ENCODE measurements at places on chromosomes 3 and 15.

DNA sequence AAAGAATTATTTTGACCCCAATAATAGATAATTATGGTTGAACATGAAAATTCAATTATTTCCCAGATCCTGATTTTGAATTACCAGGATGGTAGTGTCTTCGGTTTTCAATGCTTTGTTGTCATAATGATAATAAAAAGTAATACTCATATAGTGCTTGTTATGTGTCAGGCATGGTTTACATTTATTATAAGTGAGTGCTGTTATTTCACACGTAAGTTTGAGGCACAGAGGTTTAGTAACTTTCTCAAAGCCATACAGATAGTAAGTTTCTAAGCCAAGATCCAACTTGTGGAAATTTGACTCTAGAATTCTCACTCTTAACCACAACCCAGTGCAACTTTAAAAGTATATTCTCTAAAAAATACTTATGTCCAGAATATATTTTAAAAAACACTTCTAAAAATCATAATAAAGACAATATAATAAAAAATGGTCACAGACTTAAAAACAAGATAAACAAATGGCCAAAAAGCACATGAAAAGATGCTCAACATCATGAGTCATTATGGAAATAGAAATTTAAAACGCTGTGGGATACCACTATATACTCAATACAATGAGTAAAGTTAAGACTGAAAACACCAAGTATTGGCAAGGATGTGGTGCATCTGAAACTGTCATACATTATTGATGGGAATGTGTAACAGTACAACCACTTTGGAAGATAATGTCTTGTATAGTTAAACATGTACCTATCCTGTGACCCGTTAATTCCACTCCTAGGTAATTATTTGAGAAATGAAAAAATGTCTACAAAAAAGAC is 45.2 kb downstream of the SPRED1 start:
- H3K36me3 ChIP-seq = no peaks in the 10 kb centered on the region
- H3K27ac ChIP-seq = no peak overlapping the region
- H3K27me3 ChIP-seq = no peaks in the 10 kb centered on the region
- H3K4me1 ChIP-seq = no peaks in the 10 kb centered on the region
- no peak for DNase-seq
- H3K4me3 ChIP-seq = no peak overlapping the region

DNA sequence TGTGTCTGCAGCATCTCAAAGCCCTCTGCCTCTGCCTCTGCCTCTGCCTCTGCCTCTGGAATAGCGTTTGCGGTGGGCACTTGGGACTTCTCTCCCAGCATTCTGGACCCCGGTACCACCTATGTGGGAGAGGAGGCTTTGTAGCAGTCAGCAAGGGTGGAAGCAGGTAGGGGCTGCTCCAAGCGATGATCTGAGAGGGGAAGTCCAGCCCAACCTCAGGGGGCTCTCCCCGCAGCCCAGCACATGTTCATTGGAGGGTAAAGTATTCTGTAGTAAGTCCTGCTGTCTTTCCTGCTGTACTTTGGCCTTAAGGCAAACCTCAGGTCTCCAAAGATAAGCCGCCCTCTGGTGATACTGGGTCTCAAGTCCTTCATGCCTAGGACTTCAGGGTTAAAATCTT is 68.6 kb downstream of the FAM174B start:
- no peak overlapping the region for H3K27ac ChIP-seq
- no peak overlapping the region for H3K4me3 ChIP-seq
- H3K27me3 ChIP-seq = 0 out of 2 replicates have a peak, but pooled peaks cover 1% of the 10 kb centered on the region

DNA sequence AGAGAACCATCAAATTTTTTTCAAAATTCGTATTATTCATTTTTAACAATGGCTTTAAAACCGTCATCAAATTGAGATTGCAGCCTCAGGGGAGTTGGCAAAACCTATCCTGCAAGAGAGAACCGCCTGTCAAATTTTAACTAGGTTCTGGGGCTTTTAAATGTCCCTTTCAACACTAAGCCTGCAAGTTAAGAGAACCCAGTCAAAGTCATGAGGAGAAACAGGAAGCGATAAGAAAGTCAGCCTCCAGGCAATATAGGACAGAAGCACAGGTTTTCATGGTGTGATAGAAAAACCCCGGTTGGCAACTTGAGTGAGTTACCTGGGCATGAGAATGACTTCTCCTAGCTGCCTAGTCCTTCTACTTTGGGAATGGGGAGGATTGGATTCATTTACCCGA is 59.8 kb downstream of the CPNE4 start:
- H3K27me3 ChIP-seq = no peaks in the 10 kb centered on the region
- no peak for DNase-seq
- H3K4me1 ChIP-seq = no peaks in the 10 kb centered on the region
- H3K4me3 ChIP-seq = no peak overlapping the region

DNA sequence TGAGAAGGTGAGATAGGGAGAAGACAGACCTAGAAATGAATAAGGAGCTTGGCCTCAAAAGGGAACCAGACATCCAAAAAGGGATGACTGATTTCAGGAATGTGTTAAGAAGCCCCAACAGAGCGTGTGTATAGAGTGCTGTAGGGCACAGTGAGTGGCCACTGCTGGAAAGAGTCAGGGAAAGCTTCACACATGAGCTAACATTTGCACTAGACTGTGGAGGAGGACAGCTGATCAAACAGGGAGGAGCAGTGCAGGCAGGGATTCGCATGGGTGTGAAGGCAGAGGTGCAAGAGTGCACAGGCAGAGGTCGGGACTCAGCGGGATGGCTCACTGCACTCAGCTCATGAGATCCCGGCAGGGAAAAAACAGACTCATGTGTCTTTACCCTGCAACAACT is 61.8 kb downstream of the NPTN start:
- peaks cover 71% of the 10 kb centered on the region for H3K36me3 ChIP-seq
- no peak overlapping the region for H3K27ac ChIP-seq
- peak; percentile 8 for DNase-seq
- no peaks in the 10 kb centered on the region for H3K27me3 ChIP-seq
- no peaks in the 10 kb centered on the region for H3K4me1 ChIP-seq

DNA sequence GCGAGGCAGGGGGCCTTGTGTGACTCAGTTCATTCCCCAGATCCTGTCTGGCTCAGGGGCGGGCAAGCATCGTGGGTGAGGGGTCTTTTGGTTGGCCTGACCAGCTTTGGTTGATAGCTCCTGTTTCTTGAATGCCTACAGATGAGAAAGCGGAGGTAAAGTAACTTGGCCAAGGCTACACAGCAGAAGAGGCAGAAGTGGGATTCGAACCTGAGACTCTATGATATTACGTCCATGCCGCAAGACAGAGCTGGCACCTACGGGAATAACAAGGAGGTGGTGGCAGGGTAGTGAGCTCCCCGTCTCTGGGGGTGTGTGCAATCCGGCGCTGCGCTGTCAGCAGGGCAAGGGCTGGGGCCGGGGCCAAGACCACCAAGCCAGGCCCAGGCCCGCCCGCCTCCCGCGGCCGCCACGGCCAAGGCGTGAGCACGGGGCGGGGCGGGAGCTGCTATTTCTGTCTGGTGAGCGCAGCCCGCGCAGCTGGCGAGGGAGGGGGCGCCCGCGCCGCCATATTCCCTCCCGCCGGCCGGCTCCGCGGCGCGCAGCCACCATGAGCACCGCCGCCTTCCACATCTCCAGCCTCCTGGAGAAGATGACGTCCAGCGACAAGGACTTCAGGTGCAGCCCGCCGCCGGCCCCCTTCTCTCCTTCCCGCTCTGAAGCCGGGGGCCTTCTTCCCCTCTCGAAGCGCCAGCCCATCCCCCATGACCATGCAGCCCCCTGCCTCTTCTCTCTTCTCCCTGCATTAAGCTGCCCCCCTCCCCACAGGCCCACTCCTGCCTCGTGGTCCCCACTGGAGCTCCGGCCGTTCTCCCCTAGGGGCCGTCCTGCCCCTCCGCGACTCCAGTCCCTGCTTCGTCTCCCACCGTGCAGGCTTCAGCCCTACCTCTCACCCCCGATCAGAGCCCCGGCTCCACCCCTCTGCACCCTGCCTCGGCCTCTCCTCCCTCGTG is at the start of gene CAND2:
Gene CAND2, plus strand, starts transcription at position 510 of the 953 bp plus-strand sequence. Its CDS starts 41 bp downstream, at position 551.
- DNase-seq = no peak
- no peak within 1 kb of the TSS for H3K27ac ChIP-seq
- H3K27me3 ChIP-seq = no peaks in the 10 kb centered on the region

DNA sequence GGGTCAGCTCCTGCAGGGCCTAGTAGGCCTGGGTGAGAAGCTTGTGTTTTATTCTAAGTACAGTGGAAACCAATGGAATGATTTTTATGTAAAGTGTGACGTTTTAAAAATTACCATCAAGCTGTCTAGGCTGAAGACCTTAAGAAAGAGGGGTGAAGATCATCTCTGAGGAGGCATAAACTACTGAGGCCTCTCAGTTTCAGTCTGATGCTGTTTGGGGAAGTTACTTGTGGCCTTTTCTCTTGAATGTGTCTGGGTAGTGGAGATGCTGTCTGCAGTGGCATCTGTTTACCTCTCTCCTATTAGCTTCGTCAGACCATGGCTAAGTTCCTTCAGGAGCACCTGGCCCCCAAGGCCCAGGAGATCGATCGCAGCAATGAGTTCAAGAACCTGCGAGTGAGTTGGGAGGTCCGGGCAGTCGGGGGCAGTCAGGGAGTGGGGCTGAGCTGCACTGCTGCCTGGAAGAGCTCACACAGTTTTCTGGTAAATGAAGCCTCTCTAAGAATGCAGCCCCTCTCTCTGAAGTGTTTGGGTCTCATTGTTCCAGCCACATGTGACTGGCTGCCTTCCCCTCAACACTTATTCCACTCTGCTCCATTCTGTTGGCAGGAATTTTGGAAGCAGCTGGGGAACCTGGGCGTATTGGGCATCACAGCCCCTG is 1.9 kb downstream of the IVD start:
- H3K36me3 ChIP-seq = peaks cover 8% of the 10 kb centered on the region
- H3K27ac ChIP-seq = no peak overlapping the region
- no peaks in the 10 kb centered on the region for H3K27me3 ChIP-seq
- no peak overlapping the region for H3K4me3 ChIP-seq

DNA sequence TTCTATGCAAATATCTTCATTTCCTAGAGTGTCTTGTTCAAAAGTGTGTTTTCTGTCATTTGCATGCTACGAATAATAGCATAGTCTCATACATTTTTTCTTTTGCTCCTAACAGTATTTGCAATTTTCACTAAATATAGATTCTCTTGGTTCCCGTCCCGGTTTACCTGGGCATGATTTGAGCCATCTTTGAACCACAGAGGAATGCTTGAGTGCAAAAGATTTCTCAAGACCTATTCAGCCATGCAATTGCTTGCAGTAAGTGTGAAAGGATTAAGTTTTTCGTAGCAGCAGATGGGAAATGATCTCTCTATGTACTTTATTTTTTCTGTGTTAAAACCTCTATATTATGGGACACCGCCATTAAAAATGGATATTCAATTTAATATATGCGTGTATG is 733.0 kb downstream of the ZPLD1 start:
- no peaks in the 10 kb centered on the region for H3K4me1 ChIP-seq
- no peak for DNase-seq
- no peaks in the 10 kb centered on the region for H3K36me3 ChIP-seq
- H3K27me3 ChIP-seq = no peaks in the 10 kb centered on the region
- H3K4me3 ChIP-seq = no peak overlapping the region

DNA sequence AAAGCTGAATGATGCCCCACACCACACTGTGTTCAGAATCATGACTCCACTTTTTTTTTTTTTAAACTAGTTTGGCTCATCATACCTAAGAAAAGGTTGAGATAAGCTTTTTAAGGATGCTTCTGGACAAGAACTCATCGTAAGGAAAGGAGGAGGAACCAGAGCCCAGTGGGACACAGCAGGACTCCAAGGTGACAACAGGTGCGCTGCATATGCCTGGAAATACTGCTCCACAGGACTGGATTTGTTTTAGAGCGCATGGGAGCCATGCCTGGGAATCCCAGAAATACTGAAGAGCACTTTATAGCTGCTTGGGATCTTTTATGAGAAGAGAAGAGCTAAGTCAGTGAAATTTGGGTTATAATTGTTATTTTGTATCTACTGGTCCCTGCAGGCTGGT is 93.4 kb downstream of the NEDD4 start:
- no peak overlapping the region for H3K4me3 ChIP-seq
- H3K27me3 ChIP-seq = no peaks in the 10 kb centered on the region
- H3K27ac ChIP-seq = no peak overlapping the region
- peaks cover 5% of the 10 kb centered on the region for H3K4me1 ChIP-seq

GRCh38 chr15:51006336-51006985 is 88.2 kb downstream of the TNFAIP8L3 start:
- no peak for DNase-seq
- no peaks in the 10 kb centered on the region for H3K4me1 ChIP-seq
- H3K27ac ChIP-seq = no peak overlapping the region
- H3K27me3 ChIP-seq = no peaks in the 10 kb centered on the region
- no peaks in the 10 kb centered on the region for H3K36me3 ChIP-seq

DNA sequence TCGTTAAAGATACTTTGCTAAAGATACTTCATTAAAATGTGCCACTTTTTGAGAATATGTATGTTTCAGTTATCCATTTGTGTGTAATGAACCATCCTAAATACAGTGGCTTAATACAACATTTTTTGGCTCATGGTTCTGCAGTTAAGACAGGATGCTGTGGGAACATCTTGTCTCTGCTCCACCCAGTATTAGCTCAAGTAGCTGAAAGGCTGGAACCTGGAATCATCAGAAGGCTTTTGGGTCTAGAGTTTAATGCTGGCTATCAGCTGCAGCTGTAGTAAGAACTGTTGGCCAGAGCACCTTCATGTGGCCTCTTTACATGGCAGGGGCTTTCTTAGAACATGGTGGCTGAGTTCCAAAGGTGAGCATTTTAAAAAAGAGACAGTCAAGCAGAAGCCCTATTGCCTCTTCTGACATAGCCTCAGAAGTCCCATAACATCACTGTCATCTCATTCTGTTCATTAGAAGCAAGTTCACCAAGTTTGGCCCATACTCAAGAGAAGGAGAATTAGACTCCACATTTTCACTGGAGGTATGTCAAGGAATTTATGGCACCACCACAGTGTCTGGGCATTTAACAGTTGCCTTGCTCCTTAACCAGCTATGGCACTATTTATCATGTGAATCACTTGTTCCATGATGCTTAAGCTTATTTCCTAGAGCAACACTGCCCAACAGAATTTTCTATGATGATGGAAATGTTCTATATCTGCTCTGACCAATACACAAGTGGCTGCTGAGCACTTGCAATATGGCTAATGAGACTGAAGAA is 70.4 kb upstream of the PDZRN3 start:
- H3K4me1 ChIP-seq = no peaks in the 10 kb centered on the region
- H3K27me3 ChIP-seq = no peaks in the 10 kb centered on the region
- H3K36me3 ChIP-seq = no peaks in the 10 kb centered on the region
- H3K27ac ChIP-seq = no peak overlapping the region
- no peak for DNase-seq

- no peak overlapping the region for H3K27ac ChIP-seq
- H3K27me3 ChIP-seq = no peaks in the 10 kb centered on the region
- H3K36me3 ChIP-seq = no peaks in the 10 kb centered on the region
- no peak for DNase-seq
Measured at GRCh38 chr3:56133423-56133822, 334.8 kb downstream of the ERC2 start.

- H3K27me3 ChIP-seq = no peaks in the 10 kb centered on the region
- H3K36me3 ChIP-seq = peaks cover 15% of the 10 kb centered on the region
- no peak overlapping the region for H3K4me3 ChIP-seq
- H3K4me1 ChIP-seq = no peaks in the 10 kb centered on the region
- no peak overlapping the region for H3K27ac ChIP-seq
Measured at GRCh38 chr3:111848283-111848682, 10.8 kb upstream of the PHLDB2 start.

- no peaks in the 10 kb centered on the region for H3K27me3 ChIP-seq
- no peak overlapping the region for H3K27ac ChIP-seq
- no peaks in the 10 kb centered on the region for H3K4me1 ChIP-seq
- H3K4me3 ChIP-seq = no peak overlapping the region
- DNase-seq = peak; percentile 30
Measured at GRCh38 chr3:36792342-36792741, 28.0 kb upstream of the DCLK3 start.
